RCC 7860 (cell line): ENCODE measurements at places on chromosomes 2 and 18.

- DNase-seq, result no peak
These were observed at the start of gene ANKRD53 for GRCh38 chr2:70978341-70979179. TSS of gene ANKRD53 (plus strand) at chr2:70978630. CDS start at chr2:70978646, 16 bp downstream.

- no peak for DNase-seq
These were observed 2.9 kb upstream of the C2orf80 start for GRCh38 chr2:208192611-208193236.

DNA sequence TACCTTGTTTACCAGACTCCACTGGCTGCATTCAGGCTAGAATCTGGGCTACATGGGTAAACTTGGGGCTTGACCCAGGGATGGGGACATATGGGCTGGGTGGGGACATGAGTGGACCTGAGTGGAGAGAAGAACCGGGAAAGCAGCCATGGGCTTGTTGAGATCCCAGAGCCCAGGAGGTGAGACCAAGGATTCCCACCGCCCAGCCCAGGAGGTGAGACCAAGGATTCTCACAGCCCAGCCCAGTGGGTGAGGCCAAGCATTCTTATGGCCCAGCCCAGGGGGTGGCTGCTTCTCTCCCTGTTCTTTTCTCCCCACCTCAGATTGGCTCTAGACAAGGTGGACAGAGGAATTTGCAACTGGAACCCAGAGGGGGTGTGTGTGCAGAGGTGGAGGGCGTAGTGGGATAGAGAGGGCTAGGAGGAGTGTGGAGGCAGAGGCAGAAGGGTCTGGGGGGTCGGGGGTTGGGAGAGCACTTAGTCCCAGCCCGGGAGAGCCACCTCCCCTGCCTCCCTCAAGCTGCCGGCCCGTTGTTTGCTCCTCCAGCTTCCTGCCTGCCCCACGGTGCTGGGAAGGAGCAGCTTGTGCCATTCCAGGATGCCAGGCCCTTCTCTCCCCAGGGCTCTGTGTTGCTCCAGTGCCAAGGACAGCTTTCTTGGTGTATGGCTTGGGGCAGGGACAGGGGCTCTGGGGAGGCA lies 25.6 kb downstream of the GLI2 start:
- no peak for DNase-seq

- DNase-seq, result peak; percentile 13
These were observed 521.2 kb upstream of the FANCL start for GRCh38 chr2:58762176-58762781.

DNA sequence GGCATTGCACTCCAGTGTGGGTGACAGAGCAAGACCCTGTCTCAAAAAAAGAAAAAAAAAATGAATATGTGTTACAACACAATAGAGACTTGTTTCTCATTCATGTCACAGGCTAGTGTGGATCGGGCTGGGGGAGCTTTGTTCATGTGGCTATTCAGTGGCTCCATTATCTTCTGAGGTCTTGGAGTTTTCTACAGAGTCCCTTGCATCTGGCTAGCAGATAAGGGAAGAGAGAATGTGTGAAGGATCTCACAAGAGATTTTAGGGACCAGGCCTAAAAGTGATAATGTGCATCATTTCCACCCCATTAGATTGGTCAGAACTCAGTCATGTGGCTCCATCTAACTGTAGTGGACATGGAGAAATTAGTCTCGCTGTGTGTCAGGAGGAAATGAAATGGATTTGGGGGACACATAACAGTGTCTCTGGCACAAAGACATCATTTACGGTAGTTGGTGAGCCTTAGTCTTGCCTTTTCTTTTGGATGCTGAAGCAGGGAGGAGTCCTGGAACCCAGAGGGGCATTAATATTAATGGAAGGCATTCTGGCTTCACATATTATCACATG lies 32.4 kb upstream of the CASP10 start:
- peak; percentile 53 for DNase-seq

DNA sequence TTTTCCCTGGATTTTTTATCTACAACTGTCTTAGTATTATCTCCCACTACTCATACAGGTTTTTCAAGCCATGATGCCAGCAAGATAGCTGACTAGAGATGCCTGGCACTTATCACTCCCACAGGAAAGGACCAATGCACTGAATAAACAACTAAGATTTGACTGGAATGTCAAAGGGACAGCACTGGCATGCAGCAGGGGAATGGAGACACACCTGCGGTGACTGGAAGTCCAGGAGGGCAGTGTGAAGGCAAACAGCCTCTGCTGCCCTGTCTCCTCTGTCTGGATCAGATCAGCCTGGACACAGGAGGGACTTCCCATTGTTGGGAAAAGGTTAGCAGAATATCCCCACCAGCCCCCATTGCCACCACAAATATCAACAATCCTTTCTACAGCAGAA lies 85.1 kb downstream of the TMEM237 start:
- DNase-seq, result no peak

DNA sequence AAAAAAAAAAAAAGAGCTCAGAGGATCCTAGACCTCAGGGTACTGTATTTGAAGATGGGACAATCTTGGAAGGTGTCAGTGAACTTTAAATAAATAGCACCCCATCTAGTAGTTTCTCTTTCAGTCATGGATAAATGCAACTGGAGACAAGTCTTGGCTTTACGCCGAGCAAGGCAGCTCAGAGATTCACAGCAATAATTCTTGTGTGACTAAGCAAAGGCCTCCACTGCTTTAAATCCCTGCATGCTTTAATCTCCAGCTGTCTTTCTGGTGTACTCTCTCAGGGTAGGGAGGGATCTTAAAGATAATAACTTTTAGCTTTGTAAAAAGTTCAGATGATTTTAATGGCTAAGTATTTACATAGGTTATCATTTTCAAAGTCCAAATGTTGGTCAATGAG lies 36.3 kb downstream of the NRXN1 start:
- DNase-seq, result no peak

DNA sequence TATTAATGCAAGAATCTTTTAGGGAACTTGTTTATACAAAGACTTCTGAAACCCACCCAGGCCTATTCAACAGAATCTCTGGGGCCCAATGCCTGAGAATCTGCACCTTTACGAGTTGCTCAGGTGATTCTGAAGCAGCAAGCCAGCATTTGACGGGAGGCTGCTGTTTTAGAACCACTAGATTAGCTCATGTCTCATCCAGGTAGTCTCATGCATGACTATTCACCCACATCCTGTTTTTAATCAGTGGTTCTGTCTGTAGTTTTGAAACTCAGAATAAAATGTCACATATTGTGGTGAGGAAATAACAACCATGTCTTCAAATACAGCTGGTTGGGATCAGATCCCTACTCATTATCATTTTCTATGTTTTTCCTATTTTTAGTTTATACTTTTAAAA lies 39.5 kb downstream of the CYTIP start:
- peak; percentile 36 for DNase-seq

DNA sequence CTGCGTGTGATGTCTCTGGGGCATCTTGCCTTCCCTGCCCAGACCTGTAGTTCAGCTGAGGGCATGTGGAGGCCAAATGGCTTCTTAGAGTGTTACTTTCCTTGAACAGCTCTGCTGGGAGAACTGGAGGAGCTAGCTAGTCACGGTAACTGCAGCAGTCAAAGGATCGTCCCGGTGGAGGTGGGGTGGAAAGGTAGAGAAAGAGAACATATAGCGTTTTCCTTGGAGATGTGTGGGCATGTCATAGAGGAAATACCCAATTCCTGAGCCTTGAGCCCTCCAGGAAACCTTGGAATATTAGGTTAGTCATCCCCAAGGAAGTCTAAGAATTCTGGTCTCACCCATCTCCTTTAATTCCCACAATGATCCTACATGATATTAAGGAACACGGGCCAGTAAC lies 33.5 kb upstream of the IL37 start:
- peak; percentile 73 for DNase-seq

DNA sequence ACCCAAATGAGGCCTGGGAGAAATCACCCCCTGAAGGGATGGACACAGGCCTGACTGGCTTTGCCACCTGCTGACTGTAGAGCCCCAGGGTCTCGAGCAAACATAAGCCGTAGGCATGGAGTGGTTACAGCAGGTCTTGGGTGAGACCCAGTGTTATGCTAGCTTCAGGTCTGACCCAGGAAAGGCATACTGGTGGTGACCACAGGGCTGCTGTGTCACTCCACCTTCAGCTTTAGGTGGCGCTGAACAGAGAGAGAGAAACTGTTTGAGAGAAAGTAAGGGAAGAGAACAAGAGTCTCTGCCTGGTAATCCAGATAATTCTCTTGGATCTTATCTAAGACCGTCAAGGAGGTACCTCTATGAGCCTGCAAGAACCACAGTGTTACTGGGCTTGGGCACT lies 1544.2 kb upstream of the TMEFF2 start:
- DNase-seq, result no peak
